Keratinocyte (primary cell): ENCODE measurements at places on chromosomes 3 and 15.

GRCh38 chr15:75531041-75531450 is 48.1 kb downstream of the PTPN9 start:
- DNase-seq, result no peak

- DNase-seq, result no peak
These were observed 636.4 kb upstream of the DPPA4 start for GRCh38 chr3:109973733-109974132.

DNA sequence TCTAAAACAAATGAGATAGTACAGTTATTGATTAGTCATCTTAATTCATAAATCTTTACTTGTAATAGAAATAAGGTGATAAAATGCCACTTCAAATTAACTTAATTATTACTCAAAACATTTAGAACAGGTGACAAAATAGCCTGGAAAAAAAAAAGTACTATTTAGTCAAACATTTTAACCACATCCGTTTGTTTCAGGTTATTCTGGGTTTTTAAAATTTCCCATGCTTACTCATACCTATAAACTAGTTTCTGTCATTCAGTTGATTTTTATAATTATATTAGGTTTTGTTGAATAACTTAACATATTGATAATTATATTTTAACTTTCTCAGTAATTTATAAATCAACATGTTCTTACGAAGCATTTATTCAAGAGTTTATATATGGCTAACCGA is 483.0 kb downstream of the ROBO1 start:
- DNase-seq, result no peak

DNA sequence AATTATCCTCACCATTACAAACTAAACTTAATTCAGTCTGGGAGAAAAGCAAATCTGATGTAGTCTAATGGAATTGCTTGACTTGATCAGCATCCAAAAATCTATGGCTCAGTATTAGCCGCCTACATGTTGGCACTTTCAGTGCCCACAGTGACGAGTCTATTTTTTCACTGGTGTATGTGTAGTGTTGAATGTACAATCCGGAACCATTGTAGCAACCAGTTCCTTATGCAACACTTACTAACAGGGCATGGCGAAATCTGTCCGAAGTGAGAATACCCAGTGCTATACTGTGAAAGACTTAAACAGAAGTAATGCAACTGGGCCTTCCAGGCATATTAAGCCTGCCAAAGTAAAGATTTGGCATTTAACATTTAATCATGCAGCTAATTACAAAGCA is 18.6 kb downstream of the LRRN1 start:
- no peak for DNase-seq

GRCh38 chr15:42152196-42152920 is 4.1 kb downstream of the PLA2G4F start:
- DNase-seq, result no peak

- no peak for DNase-seq
These were observed 620 bp downstream of the ABHD5 start for GRCh38 chr3:43691120-43691995.

GRCh38 chr15:69391046-69391757 is 22.9 kb upstream of the KIF23 start:
- DNase-seq, result no peak

GRCh38 chr15:81024265-81024872 is 23.6 kb downstream of the TLNRD1 start:
- DNase-seq, result no peak

GRCh38 chr3:191563722-191564121 is 102.8 kb downstream of the PYDC2 start:
- DNase-seq, result no peak

DNA sequence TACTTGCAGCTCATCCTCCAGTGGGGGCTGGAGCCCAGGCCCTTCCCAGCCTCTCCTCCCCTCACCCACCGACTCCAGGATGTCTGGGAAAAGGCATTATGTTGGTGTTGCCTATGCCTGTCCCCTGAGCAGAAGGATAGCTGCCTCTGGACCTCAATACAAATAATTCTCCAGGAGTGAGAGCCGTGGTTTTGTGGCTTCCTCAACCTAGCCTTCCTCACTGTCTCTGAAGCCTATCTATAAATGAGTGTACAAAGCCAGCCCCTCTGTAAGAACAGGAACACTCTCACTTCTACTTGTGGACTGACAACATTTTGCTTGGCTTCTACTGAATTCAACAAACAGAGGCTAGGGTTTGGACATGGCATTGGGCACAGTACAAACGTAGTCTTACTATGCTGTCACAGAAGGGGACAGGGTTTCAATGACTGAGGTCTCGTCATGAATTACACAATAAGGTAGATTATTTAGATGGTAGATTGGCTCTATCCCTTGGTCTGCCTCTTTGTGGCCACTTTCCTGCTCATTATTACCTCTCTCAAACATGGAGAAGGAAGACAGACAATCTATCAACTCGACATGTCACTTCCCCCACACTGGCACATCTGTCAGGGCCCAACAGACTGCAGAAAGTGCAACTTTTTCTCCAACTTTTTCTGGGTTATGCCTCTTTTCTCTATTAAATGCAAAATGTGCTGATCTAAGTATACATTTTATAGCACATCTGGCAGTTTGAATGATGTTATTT is 82.8 kb upstream of the MEX3B start:
- DNase-seq, result no peak

GRCh38 chr15:90463381-90463780 is 66.3 kb upstream of the CRTC3 start:
- DNase-seq, result no peak

GRCh38 chr3:98259707-98260106 is 4.3 kb upstream of the OR5H6 start:
- no peak for DNase-seq

DNA sequence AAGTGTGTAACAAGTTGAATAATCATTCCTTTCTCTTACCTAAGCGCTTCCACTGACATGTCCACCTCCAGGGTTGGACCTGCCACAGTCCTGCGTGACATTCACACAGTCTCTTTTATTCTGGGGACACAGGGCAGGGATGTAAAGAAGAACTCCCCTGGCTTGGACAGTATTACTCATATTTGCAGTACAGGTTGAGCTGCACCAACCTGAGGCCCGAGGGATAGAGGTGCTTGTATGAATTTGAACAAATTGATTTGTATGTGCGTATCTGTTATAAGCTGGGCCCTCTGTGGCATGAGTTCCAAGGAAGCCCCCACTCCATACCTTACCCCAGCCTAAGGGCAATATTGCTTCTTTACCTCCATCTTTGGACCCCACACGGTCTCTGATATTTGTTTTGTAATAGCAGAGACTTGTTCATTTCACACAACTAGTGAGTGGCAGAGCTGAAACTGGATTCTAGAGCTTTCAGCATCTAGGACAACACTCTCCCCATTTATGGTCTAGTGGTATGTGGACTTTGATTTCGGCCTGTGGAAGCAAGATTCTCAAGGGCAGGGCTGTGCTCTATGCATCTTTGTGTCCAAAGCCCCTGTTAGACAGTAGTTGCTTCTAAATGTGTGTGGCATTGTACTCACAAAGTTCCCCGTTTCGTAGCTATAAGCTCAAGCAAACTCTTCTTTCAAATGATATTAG is 39.2 kb downstream of the FAH start:
- DNase-seq, result no peak

DNA sequence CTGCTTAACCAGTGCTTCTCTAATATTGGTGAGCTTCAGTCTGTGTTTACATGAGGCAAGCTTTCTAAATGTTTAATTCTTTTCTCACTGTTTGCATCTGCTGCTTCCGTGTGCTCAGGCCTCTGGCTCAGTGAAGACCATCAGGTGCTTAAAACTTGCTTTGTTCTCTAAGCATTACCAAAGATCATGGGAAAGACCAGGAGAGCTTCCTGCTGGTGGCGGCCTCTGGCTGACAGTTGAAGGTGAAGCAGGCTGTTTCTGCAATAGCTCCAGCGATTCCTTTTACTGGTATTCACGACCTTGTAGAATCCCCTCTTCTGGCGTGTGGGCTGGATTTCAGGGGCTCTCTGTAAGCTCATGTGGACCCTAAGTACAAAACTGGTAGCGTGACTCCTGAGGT is 45.1 kb downstream of the EDEM1 start:
- DNase-seq, result no peak

DNA sequence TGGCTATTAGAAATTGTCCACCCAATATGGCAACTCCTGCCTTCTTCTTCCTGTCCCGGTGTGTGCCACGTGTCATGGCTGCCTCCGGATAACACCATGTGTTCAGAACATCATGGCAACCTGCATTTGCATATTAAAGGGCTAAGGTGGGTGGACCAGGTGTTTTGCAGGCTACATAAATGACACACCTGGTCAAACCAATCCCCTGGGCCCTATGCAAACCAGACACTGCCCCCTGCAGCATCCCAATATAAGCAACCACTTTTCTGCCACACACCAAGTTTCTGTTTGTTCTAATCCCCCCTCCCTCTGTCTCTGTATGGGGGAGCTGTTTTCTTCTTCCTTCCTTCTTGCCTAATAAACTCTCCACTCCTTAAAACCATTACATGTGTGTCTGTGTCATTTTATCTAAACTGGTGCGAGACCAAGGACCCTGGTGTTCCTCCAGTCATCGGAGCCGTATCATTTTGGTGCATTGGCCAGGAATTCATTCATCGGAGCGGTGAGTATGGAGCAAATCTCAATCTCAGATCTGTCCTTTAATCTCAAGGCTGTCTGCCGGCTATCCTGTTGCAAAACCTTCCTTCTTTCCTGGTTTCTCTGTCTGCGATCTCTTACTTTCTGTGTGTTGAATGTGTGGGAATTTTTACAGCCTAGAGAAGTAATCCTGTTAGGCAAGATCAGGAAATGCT is 44.5 kb downstream of the NCEH1 start:
- DNase-seq, result no peak

- no peak for DNase-seq
These were observed 39.5 kb upstream of the MGA start for GRCh38 chr15:41620536-41621199.

DNA sequence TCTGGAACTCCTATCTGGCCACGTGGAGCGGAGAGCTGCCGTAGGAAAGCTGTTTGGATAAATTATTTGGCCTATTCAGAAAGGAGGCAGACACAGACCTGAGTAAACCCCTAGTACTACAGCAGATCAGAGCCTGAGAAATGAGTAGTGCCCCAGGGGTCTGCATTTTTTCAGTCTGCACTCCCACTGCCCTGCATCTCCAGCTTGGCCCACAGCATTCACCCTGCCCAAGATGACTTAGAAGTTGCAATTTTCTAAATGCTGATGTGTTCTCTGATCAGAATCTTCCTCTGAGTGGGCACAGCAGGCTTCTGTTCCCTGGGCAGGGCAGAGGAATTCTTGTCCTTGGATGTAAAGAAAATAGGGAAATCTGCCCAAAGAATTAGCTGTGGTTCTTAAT is 55.1 kb upstream of the PIK3CB start:
- DNase-seq, result no peak

DNA sequence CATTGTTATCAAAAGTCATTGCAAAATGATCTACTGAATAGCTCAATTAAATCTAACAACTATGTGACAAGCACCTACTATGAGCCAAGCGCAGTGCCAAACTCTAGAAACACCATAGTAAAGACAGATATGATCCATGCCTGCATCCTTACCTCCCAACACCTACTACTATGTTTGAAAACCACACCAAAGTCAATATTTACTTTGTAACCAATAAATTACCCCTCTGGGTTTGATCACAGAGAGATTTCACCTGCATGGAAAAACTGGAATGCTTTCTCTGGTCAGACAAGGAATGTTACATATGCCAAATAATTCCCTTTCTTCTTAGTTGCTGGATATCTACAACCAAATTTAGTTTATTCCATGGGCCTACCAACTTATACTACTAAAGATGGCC is 422.2 kb downstream of the FHIT start:
- no peak for DNase-seq

- DNase-seq, result no peak
These were observed 127.4 kb downstream of the NSMCE3 start for GRCh38 chr15:29142129-29142747.

- DNase-seq, result no peak
These were observed 53.3 kb downstream of the ANXA2 start for GRCh38 chr15:60344461-60344860.

GRCh38 chr3:147424581-147425387 is 15.6 kb downstream of the ZIC1 start:
- DNase-seq, result no peak

DNA sequence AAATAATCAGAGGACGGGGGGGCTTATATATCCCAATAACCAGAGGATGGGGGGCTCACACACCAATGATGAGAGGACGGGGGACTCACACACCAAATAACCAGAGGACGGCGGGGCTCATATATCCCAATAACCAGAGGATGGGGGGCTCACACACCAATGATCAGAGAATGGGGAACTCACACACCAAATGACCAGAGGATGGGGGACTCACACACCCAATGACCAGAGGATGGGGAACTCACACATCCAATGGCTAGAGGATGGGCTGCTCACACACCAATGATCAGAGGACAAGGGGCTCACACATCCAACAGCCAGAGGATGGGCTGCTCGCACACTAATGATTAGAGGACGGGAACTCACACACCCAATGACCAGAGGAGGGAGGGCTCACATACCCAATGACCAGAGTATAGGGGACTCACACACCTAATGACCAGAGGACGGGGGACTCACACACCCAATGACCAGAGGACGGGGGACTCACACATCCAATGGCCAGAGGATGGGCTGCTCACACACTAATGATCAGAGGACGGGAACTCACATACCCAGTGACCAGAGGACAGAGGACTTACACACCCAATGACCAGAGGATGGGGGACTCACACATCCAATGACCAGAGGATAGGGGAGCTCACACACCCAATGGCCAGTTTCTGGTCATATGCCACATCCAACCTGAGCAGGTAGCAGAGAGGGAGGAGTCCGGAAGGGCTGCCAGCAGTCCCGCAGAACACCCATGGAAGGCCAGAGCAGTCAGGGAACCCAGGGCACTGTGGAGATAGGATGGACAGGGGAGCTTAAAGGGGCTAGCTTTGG is 10.6 kb downstream of the RAB6B start:
- DNase-seq, result no peak

- DNase-seq, result no peak
These were observed 108.7 kb downstream of the MYO9A start for GRCh38 chr15:72009222-72009621.

DNA sequence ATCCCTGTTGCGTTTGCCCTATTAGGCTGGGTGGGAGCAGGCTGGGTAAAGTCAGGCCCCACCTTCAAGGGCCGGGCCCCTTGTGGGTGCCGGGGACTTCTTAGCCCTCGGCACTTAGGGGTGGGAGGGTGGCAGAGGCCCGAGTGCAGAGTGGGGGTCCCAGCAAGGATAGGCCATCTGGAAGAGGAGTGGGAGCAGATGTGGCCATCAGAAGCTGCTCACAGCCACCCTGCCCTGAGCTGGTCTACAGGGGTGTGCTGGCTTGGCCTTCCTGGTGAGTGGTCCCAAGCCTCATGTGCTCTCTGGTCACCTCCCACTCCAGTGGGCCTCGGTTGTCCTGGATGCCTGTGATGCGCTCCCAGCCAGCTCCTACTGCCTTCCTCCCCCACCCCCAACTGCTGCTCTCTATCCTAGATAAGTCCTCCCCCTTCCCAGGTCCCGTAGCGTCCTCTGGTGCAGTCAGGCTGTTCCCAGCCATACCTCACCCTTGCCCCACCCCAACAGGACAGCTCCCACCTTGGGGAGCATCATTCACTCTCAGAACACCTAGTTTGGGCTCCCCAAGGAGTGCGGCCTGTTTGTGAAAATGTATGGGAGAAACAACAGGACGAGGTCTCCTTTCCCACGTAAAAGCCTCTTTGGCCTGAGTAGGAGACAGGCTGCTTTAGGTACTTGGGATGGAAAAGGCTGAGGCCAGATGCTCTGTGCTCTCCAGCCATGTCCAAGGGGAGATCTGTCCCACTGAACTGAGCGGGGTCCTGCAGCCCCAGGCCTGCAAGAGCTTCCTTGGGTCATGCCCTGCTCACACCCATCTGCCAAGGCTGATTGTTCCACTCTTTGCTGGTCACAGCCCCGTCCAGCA is 24.9 kb upstream of the PLXNA1 start:
- DNase-seq, result no peak

- no peak for DNase-seq
These were observed 35.2 kb upstream of the GOLGA6L2 start for GRCh38 chr15:23482228-23482627.
